ENCODE measurements at places on chromosomes 16 and 17.

GRCh38 chr16:17469741-17470181, 999 bp downstream of the XYLT1 start:
- DNase-seq = no peak

DNA sequence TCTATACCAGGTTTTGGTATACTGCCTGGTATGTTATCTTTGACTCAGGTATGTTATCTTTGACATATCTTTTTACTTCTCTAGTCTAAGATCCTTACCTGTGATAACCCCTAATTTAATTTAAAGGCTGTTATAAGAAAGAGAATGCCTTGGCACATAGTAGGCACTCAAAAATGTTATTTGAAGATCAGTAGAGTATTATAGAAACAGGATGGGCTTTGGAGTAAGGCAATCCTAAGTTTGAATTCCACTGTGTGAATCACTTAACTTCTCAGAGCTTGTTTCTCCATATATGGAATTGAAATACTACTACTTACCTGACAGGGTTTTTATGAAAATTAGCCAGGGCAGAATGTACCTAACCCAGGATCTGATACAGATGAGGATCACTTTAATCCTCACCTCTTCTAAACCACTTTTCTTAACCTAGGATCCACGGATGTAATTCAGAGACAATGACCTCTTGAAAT, 1.2 kb downstream of the BRIP1 start:
- peak; percentile 42 for DNase-seq

DNA sequence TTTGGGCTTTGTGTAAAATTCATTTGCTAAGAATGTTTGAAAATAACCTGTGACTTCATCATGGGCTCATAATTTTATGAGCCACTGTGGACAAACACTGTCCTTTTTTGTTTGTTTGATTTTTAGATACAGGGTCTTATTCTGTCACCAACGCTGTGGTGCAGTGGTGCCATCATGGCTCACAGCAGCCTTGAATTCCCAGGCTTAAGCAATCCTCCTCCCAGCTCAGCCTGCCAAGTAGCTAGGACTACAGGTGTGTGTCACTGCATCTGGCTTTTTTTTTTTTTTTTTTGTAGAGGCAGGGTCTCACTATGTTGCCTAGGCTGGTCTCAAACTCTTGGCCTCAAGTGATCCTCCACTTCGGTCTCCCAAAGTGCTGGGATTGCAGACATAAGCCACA, 8.3 kb downstream of the TEX2 start:
- no peak for DNase-seq

GRCh38 chr16:78597809-78598570, 498.5 kb downstream of the WWOX start:
- DNase-seq = no peak

DNA sequence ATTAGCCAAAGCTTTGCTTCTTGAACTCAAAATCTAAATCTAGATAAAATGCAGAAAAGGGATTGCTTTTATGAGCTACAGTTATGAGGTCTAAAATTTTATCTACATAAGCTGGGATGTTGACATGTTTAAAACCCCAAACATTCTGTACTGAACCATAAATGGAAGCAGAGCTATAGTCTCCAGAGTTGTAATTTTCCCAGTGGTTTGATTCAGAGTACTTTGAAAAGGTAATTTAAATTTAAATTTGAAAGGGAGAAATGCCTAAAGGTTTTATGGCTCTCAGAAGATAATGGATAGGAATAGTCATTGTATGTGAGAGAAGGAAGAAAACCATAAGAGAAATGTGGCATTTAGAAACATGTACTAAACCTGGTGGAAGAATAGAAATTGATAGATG, 163.2 kb downstream of the PPM1E start:
- DNase-seq = no peak

DNA sequence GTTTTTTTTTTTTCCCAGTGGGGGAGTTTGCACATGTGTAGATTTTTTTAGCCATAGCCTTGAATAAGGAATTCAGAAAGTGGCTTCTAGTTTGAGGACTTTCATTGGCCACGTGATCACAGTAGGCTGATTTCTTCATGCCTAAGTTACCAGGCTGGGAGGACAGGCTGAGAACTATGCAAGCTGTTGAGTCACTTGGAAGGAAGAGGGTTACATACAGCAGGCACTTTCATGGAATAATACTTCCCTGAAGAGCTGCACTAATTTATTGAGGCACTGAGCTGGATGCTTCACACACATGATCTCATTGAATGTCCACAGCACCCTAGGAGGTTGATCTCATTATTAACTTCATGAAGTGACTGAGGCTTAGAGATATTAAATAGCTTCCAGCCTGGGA, 22.8 kb downstream of the PRKCB start:
- no peak for DNase-seq

DNA sequence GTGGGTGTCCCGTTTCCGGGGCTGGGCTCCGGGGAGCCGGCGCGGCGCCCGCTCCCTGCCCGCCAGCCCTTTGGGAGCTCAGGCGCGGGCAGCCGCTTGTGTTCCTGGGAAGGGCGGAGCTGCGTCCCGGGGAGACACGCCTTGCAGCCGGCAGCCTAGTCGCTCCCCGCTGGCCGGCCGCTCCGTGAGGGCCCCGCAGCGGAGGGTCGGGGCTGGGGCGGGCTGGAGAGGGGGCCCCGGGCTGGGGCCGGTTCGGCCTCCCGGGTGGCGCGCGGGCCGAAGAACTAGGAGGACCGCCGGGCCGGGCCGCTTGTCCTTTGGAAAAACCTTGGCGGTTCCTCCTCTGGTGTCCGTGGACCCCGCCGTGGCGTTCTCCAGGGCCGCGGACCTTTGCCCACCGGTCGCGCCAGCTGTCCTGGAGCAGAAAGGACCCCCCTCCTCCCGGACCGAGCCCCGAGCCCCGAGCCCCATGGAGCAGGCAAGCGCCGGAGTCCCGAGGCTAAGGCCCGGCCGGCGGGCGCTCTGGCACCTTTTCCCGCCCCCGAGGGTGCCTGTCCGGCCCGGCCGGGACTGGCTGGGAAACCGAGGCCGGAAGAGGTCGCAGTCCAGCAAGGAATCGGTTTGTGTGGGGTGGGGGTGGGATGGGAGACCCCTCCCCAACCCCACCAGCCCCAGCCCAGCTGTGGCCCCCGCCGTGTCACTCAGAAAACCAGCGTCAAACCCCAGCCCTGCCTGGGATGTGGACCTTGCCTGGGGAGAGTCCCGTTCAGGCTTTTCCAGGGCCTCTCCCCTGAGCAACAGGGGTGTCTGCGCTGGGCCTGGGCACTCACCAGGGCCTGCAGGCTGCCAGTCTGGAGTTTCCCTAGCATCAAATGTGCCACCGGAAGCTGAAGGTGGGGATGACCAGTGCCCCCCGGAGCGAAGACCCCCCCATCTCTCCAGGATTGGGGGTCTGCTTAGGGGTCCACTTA, 6.8 kb upstream of the TBC1D3B start:
- DNase-seq = peak; percentile 71

DNA sequence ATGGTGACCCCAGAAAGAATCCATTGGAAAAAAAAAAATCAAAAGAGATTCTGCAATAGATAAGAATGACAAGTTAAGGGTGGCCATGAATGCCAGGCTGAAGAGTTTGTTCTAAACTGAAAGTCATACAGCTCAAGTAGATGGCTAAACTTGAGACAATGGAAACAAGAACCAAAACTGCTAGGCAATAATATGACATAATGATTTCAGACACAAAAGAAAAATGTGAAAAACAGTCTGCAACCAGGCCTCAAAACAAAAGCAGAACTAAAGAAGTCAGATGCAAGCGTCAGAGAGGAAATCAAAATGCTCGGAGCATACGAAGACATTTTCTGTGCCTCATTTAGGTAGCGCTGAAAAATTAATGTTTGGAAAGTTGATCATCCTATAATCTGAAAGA, 54.4 kb upstream of the YPEL2 start:
- DNase-seq = no peak

- DNase-seq = peak; percentile 22
These were observed 63.9 kb upstream of the DNAJA2 start for GRCh38 chr16:47037396-47037745.

- no peak for DNase-seq
These were observed 19.2 kb downstream of the SDK2 start for GRCh38 chr17:73625006-73625405.

DNA sequence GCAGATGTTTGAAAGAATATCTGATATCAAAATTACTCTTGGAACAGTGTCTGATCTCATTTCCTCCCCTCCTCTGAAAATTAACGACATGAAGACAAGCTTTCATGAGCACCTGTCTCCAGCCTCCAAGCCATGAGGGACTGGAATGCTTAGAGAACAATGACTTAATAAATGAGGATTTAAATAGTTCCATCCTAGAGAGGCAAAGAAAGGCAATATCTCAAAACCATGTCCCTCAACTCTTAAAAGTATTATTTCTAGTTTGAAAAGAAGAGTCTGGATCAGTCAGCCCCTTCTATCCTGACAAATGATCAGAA, 137.5 kb downstream of the ANKFN1 start:
- no peak for DNase-seq

DNA sequence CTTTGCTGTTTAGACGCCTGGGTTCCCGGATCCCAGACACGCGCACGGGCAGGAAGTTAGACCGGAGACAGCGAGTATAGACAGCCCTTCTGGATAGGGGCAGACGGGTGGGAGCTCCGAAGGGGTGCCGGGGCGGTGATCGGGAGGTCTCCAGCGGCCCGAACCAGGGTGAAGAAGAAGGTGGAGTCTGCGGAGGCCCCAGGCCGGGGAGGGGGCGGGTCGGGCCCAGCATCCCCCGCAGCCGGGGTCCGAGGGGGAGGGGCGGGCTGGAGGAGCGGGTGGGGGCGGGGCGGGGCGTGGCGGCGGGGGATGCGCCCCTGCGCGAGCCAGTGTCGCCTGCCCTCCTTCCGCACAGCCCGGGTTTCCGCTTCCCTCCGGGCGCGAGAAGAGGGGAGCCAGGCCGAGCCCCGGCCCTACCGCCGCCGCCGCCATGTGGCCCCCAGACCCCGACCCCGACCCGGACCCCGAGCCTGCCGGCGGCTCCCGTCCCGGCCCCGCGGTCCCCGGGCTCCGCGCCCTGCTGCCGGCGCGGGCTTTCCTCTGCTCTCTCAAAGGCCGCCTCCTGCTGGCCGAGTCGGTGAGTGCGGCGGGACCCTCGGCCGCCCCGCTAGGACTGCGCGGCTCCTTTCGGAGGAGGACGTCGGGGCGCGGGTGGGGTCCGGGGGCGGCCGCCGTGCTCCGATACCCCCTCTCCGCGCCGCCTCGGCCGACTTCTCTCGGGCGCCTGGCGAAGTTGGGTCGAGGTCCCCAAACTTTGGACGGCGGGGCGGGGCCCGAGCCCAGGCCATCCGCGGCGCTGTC, at the start of gene CMTM3:
TSS of gene CMTM3 (plus strand) at position 329 of the 801 bp plus-strand sequence. CDS start at position 431, 102 bp downstream.
- DNase-seq = peak; percentile 61

- no peak for DNase-seq
These were observed 110.2 kb downstream of the C16orf78 start for GRCh38 chr16:49483651-49484450.

DNA sequence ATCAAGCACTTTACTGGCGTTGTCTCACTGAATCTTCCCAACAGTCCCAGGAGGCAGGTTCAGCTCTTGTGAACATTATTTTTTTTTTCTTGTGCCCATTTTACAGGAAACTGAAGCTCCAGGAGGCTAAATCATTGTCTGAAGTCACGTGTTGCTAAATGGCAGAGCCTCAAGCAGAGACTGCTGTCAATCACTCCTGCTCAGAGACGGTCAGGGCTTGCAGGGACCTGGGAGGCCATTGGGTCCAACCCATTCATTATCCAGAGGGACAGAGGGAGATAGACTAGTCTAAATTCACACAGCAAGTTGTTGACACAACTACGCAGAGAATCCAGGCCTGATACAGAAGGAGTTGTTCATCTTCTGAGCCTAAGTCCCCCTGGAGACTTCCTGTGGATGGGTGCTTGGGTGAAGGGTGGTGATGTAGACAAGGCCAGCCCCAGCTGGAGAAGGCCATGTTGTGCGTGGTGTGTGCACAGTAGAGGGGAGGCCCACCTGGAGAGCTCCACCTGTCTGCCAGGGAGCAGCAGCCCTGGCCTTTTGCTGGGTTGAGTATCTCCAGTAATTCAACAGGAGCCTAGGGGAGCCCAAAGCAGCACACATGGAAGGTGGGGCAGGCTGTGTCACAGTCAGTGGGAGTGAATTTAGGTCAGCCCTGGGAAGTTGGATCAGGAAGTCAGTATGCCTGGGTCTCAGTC, 24.3 kb upstream of the C1QL1 start:
- DNase-seq = no peak

DNA sequence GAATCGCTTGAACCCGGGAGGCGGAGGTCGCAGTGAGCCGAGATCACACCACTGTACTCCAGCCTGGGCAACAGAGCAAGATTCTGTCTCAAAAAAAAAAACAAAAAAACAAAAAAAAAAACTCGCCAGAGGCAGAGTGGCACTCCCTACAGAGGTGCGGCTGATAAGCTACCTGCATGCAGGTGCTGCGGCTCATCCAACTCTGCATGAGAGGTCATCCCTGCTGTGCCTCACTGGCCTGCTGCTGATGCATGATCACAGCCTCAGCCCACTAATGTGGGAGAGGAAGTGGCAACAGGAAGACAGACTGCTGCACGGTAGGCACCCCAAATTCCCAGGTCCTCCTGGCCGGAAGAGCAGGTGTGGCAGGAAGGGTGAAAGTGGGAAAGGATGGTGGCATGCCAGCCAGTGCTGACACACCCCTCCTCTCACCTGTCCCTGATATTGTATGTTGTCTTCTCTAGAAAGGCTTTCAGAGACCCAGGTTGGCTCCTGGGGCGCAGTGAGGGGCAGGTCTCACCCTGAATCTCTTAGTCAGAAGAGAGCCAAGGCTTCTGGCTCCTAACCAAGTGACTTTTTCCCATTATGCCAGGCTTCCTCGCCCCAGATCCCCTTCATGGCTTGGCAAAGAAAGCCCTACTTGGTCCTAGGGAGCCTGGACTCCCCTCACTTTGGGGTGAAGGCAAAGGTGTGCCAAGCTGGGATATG, 11.8 kb downstream of the NXPH3 start:
- no peak for DNase-seq

DNA sequence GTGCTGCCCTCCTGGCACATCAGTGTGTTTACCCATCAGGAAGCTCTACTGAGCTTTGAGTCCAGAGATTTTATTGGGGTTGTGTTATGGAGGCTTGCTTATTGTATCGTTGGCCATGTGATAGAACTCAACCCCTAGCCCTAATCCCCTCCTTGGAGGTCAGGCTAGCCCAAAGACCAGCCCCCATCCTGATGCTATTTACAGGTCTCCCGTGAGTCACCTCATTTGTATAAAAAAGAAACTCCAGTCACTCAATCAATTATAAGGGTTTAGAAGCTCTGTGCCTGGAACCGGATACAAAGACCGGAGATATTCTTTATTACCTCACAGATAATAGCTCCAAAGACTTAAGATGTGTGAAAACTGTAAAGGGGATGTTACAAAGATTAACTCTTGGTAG, 405.9 kb downstream of the CNTNAP4 start:
- no peak for DNase-seq

GRCh38 chr17:58641887-58642311, 49.9 kb downstream of the TEX14 start:
- peak; percentile 24 for DNase-seq

GRCh38 chr17:20253323-20253722, 214.0 kb downstream of the LGALS9B start:
- DNase-seq = no peak

GRCh38 chr16:84603140-84603816, 14.6 kb downstream of the COTL1 start:
- peak; percentile 97 for DNase-seq

Data from fibroblast of skin of abdomen (primary cell).